ENCODE measurements at places on chromosomes 2 and 18.

DNA sequence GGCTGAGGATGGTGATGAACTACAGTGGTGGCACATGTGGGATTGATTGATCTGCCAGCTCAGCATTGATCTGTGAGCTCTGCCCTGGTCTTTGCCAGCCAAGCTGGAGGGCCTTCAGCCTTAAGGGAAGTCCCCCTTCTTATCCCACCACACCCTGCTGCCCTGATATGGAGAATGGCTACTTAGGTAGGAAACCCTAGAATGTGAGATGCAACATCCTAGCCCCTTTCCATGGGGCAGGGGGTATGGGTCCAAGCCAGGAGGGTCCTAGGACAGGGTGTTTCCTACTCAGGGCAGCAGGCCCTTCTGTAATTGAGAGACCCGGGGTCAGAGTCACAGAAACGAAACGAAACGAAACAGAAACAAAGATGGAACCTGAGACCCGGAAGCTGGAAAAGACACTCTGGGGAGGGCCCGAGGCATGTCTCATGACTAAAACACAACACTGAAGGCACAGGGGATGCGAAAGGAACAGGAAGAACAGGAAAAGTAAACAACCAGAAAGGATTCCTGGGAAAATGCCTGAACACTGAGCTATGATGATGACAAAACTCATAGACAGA, 16.9 kb upstream of the SULT1C2 start:
- no peak for DNase-seq

DNA sequence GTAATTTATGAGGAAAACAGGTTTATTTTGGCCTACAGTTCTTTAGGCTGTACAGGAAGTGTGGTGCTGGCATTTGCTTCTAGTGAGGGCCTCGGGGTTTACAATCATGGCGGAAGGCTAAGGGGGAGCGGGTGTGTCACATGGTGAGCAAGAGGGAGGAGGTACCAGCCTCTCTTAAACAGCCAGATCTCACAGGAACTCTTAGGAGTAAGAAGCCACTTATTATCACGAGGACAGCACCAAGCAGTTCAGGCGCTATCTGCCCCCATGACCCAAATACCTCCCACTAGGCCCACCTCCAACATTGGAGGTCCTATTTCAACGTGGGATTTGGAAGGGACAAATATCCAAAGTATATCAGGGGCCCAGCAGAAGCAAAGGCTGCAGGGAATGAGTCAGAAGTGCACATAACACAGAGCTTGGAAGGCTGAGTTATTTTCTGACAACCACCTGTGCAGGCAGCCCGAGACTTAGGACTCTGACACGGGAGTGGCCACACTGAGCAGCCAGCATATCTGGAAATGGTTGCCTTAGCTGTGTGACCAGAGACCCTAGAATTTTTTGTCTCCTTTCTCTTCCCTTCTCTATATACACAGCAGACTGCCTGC, 170.9 kb downstream of the PRPF40A start:
- no peak for DNase-seq

DNA sequence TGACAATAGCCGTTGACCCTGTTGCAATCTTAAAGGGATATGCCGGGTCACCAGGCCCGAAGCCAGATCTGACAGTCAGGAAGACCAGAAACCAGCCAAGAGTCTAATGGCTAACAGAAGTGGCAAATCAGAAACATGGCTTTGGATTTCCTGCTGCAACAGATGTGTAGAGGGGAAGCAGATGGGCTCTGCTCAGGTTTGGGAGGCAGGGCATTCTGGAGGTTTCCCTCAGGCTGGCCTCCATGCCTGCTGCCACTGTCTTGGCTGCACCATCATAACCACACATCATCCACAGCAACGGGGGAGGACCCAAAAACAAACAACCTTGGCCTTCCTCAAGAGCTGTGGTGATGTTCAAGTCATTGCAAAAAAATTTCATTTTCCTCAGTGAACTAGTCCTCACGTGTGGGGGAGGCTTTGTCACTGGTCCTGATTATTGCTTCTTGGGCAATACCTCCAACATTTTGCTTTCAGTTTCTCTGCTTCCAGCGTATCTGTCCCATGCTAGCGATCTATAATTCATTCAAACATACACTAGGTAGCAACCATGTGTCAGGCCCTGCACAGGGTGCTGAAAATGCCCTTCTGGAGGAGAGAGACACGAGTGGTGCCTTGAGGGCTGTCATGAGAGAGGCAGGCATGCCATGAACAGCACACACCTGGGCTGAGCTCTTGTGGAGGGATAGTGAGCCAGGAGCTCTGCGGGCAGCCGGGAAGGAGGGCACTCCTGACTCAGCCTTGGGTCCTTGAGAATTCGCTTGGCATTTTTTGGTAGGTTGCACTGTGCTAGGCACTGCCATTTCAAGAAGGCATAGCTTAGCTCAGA, 48.2 kb upstream of the LGALSL start:
- DNase-seq, result no peak

- DNase-seq, result no peak
These were observed 3.0 kb downstream of the ADCY3 start for GRCh38 chr2:24917086-24917485.

GRCh38 chr2:121342751-121343150, 57.7 kb upstream of the TFCP2L1 start:
- DNase-seq, result no peak

- no peak for DNase-seq
These were observed 390.8 kb downstream of the TGIF1 start for GRCh38 chr18:3840766-3841165.

DNA sequence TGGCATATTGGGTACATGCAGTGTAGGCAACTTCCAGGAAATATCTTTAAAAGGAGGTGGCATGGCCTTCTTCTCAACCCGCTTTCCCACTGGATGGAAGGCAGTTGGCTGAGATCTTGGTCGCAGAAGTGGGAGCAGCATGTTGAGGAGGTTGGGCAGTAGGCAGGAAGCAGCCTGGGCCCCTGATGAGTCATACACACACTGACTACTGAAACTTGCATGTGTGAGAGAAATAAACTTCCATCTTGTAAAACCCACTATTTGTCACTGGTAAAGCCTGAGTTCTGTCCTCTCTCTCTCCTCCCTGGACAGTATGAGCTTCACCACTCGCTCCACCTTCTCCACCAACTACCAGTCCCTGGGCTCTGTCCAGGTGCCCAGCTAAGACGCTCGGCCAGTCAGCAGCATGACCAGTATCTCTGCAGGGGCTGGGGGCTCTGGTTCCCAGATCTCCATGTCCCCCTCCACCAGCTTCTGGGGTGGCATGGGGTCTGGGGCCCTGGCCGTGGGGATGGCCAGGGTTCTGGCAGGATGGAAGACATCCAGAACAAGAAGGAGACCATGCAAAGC, 233.8 kb upstream of the SPRED2 start:
- DNase-seq, result no peak

Data from CD4-positive, alpha-beta T cell treated with Interleukin-6 at 100 ng/mL for 8 hours (primary cell).